ENCODE measurements at places on chromosomes 5 and 9. TPM values are rescaled to one million over a fixed set of nuclear protein-coding genes. Genes with fewer than 3 reads are reported as not detected.

The INSL6 gene
- 0.19 TPM for polyA plus RNA-seq

DNA sequence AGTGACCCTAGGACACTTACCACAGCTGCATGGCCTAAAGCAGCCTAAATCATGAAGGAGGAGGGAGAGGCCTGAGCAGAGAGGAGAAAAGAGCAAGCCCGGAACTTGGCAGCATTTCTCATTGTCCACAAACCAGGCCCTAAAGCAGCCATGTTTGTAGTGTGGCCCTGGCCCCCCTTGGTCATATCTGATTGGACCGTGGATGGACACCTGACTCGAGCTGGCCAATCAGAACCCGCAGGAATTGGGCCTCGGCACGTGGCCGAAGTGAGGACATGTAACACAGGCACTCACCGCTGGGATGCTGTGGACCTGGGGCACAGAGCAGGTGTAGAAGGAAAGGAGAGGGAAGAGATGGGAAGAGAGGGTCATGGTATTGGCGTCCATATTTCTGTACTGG lies 56.9 kb downstream of the ASS1 start:
- no peak for DNase-seq

DNA sequence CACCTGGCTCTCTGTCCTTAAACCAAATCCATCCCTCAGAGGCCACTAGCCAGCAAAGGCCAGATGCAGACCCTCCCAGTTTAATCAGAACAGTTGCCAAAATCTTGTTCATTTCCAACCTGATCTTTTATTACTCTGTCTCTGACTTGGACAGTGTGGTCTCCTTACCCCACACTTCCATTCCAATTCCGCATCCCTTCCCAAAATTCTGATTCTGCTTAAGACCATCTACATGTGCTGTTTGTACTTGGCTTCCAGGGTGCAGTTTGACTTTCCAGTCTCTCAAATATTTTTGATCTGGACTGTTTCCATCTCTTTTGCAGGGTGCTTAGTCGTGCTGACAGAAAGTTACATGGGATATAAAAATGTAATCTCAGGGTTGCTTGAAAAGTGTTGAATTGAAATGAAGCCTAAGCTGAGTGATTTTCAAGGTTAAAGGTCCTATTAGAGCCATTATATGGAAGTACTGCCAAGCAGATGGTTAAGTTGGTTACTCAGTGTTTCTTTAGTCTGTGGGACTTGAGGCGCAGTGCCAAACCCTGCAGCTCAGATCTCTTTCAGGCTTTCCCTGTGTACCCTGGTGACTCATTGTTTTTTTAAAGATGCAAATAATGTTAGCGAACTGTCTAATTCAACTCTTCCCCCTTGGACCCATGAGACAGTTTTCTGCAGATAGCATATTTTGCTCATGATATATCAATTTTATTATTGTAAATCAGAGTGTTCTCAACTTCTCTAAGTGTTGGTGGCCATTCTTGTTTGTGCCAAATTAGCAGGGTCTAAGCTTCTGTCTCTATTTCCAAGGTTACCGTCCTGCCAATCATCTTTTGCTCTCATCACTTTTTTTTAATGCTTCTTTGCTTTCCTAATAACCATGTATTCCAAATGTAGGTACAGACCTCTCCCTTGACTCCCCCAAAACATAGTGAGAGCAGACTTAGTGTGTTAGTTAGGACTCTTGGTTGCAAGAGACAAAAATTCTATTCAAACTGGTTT lies 18.2 kb upstream of the DCP2 start:
- no peak for DNase-seq

GRCh38 chr9:38004809-38005560 lies 64.0 kb downstream of the SHB start:
- DNase-seq: no peak

DNA sequence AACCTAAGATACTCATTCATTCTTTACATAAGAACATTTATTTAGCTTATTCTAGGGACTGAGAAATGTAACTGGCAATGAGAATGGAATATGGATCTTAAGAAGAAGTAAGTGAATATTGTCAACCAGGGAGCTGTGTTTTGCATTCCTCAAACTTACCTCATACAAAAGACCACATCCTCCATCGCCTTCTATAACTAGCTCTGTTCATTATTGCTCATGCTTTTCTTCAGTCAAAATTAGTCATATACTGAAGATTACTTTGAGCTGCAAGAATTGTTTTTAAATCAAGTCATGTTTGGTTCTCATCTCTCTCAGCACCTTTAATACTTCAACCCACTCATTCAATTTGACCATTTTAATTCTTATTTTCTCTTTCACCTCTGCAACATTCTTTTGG lies 140.3 kb upstream of the RASA1 start:
- DNase-seq: no peak

GRCh38 chr5:9176641-9177040 lies 369.2 kb downstream of the SEMA5A start:
- DNase-seq: no peak

DNA sequence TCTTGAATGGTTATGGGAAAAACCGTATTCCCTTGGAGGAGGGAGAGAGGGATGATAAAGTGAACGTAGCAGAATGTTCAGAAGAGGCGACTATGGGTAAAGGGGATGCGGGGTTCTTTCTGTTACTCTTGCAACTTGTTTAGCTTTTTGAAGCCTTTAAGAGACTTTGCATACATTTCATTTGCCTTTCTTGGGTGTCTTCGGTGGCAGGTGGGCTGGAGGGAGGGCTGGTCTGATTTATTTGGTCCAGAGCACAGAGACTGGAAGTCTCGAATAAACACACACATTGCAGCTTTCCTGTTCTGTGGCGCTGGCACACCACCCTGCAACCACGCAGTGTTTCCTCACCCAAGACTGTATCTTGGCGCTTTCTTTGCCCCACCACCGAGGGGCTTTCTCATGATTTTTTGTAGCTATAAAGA lies 23.2 kb downstream of the TTF1 start:
- DNase-seq: no peak
